NCI-H748 treated with DMSO at 0.1 percent for 48 hours (cell line): ENCODE measurements at places on chromosomes 1 and 21.

DNA sequence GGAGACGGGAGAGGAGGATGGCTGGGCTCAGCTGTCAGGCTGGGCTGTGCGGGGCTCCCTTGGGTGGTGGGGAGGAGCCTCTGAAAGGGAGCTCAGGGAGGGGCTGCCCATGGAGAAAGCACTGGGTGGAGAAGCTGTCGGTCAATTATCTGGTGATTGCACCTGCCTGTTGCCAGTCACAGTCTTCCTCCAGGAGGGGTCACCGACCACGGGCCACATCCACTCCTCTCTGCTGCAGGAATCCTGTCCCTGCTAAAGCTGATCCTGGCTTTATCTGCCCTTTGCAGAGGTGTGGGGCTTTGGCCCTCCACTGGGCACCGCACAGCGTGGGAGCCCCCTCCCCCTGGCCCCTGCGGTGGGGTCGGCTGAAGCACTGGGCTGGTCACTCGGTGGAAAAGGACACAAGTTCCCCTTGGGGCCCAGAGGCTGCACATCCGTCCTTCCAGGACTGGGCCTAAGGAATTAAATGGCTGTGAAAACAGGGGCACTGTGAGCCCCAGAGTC lies 21.8 kb upstream of the COL18A1 start:
- DNase-seq: no peak

- no peak for DNase-seq
These were observed 7.5 kb downstream of the SELENOF start for GRCh38 chr1:86906419-86906818.

- DNase-seq: no peak
These were observed 25.4 kb upstream of the SDHB start for GRCh38 chr1:17078991-17079868.

DNA sequence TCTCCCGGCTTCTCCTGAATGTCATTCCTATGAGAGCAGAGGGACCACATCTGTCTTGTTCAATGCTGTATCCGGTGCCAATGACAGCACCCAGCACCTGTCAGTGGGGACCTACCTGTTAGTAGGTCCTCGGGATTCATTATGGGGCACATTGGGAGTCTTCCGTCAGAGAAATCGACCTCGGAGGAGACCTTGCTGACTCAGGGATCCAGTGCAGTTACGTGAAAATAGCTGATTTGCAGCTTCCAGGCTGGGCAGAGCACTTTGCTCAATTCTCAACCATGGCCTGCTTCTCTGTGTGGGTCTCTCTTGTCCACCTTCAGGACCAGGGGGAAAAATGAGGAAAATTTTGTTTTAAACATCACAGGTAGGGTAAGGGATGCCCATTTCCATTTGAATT lies 130.2 kb downstream of the PRDM2 start:
- DNase-seq: no peak

GRCh38 chr1:202149566-202149965 lies 5.0 kb upstream of the ARL8A start:
- no peak for DNase-seq

GRCh38 chr1:116389686-116390085 lies 16.6 kb downstream of the ATP1A1 start:
- no peak for DNase-seq

DNA sequence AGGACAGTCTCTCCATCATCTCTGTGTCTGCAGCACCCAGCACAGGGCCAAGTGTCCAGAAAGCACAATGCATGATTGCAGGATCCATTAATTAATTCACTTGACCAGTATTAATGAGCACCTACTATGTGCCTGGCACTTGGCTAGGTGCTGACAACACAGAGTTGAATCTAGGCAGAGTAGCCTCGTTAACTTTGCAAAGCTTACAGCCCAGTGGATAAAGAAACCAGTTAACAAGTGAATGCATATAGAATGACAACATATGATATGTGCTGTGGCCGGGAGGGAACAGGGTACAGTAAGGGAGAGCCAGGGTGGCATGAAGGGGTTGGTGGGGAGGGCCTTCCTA lies 10.9 kb downstream of the SLC1A7 start:
- DNase-seq: no peak

GRCh38 chr21:45788637-45789506 lies 145.3 kb downstream of the PCBP3 start:
- DNase-seq: no peak

DNA sequence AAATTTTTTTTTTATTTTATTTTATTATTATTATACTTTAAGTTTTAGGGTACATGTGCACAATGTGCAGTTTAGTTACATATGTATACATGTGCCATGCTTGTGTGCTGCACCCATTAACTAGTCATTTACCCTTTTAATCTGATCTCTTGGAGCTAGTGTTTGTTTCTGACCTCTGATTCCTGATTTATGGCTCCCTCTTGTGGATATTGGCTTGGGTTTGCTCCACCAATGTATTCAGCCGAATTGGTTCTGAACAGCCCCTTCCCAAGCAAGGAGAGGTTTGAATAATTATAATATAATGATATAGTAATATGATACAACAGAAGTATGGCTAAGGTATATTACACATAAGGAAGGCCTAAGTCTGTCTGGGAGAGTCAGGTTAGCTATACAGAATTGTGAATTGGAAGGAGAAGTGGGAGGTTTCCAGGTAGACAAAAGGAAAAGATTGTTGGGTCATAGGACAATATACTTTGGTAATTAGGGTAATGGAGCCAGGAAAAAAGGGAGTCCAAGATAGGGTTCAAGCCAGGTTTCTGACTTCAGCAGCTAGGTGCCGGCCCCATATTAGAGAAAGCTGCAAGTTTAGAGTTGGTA lies 53.1 kb upstream of the HMCN1 start:
- peak; percentile 17 for DNase-seq
